ENCODE measurements at places on chromosomes 11 and 22.

GRCh38 chr11:131760091-131761061 lies 390.0 kb downstream of the NTM start:
- DNase-seq = no peak

GRCh38 chr11:2924381-2924780 lies 4.8 kb downstream of the PHLDA2 start:
- no peak for DNase-seq

- DNase-seq = no peak
Observed at GRCh38 chr11:113859665-113860064, 15.7 kb downstream of the USP28 start.

DNA sequence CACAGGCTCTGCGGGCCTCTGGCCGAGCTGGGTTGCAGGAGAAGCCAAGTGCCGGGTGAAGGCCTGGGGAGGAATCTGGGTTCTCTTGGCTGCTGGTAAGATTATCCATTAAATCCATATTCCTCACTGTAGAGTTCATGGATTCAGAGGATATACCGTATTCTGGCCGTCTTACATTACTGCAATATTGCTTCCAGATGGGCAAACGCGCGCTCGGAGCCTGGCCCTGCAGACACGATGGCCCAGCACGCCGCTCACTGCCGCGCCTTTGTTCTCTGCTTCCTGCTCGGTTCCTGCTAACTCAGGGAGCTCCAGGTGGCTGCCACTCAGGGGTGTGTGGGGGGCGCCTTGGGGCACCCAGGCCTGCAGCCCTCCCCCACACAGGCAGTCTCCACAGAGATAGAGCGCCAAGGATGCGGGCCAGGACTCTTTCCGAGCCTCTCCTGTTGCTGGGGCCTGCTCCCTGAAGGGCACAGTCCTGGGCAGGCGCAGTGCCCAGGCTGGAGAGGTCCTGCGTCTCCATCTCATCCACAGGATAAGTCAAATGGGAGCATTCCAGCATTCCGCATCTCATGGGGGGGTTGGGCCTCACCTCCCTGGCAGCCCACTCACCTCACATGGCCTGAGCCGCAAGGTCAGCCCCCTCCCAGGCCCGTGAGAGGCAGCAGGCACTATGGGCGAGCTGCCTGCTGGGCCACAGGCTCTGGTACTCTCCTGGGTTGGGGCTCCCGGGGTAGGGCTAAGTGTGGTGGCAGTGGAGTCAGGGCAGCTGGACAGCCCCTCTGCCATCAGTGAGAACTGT lies 14.1 kb upstream of the KCNQ1OT1 start:
- DNase-seq = no peak

- DNase-seq = no peak
Observed at GRCh38 chr11:70146895-70147520, 56.1 kb upstream of the FADD start.

DNA sequence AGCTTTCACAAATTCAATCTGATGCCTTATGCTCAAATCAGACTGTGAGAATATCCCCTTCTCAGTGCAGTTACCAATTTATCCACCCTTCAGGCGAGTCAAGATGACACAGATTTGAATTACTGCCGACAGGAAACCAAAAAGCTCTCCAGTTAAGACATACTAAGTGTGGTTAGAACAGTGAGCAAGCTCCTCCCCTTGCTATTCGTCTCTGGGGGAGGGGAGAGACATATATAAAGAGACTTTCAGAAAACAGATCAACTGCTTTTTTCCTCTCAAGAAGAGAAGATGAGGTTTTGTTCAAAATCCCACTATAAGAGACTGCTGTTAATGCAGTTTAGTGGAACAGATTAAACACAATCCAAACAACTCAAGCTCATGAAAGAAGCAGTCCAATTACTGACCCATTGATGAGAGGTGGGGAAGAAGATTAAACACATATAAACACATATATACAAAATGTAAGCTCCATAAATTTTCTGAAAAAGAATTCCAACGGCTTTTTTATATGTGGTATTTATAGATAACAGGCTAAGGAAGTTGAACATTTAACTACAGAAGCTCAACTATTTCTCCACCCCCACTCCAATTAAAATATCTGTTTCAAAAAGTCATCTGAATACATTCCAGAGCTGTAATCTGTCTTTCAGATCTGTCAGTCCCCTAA lies 102.7 kb downstream of the MRTFA start:
- no peak for DNase-seq

DNA sequence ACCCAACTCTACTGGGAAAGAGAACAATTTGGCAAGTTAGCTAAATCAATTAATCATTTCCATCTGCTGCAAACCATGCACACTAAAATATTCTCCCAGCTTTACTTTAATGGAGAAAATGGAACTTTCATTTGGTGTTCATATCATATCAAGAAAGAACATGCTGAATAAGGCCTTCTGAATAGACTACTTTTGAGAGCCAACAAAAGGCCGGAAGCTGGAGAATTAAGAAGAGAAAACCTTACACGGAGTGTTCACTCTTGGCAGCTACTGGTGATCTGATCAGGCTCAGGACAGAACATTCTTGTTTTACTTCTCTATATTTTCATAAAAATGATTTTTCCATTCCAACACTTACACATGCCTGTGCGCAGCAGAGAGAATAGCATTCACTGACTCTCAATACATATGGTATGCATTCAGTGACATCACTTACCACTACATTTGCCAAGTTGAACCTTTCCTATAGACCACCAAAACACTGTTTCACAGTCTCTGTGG lies 165.3 kb downstream of the TTC28 start:
- DNase-seq = no peak

GRCh38 chr11:64203421-64204079 lies 3.0 kb upstream of the FERMT3 start:
- DNase-seq = no peak

DNA sequence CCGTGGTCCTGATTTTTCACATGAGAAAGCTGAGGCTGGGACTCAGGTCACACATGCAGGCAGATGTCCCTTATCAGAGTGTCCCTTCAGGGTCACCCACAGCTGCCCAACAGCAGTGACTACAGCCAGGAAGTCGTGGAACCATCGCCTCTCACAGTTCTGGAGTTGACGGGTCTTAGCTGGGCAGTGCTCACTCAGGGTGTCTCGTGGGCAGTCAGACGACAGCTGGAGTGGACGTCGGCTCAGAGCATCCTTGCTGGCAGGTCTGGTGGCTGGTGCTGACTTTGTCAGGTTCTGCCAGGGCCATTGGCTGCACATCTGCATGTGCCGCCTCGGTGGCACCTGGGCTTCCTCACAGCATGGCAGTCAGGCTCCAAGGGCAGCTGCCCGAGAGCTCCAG lies 35.6 kb upstream of the TH start:
- DNase-seq = no peak

GRCh38 chr22:50243685-50244419 lies 971 bp downstream of the TUBGCP6 start:
- DNase-seq = no peak

GRCh38 chr11:111870113-111870512 lies 1.3 kb downstream of the ALG9 start:
- DNase-seq = no peak

GRCh38 chr11:47852053-47852452 lies 3.9 kb upstream of the NUP160 start:
- no peak for DNase-seq

GRCh38 chr22:38491707-38492348 lies 14.3 kb downstream of the DDX17 start:
- DNase-seq = no peak

GRCh38 chr11:105618343-105618955 lies 8.6 kb downstream of the GRIA4 start:
- DNase-seq = no peak

GRCh38 chr11:67378544-67378943 lies 5.1 kb upstream of the CLCF1 start:
- DNase-seq = no peak

- DNase-seq = no peak
Observed at GRCh38 chr11:12389676-12390657, 12.6 kb downstream of the PARVA start.

Data from NCI-H524 treated with DMSO at 0.1 percent for 48 hours (cell line).